ENCODE measurements at places on chromosomes 2 and 18. TPM values are rescaled to one million over a fixed set of nuclear protein-coding genes. Genes with fewer than 3 reads are reported as not detected.

PROKR1 gene
- not detected for total RNA-seq

KLHL14 gene
- under 0.01 TPM for total RNA-seq

MYO3B gene
- total RNA-seq = under 0.01 TPM

LOXL3 gene
- 1.6 TPM for total RNA-seq

TUBA4A gene
- 24.8 TPM for total RNA-seq

POTEE gene
- total RNA-seq = 0.29 TPM

NEU4 gene
- not detected for total RNA-seq

TNS1 gene
- 25.7 TPM for total RNA-seq

DTNA gene
- total RNA-seq = 7.5 TPM

CHRND gene
- not detected for total RNA-seq

OXER1 gene
- total RNA-seq = not detected

PLEK gene
- under 0.01 TPM for total RNA-seq

TTR gene
- not detected for total RNA-seq

ATF2 gene
- total RNA-seq = 74.5 TPM

PDCD1 gene
- total RNA-seq = not detected

NGEF gene
- total RNA-seq = 0.10 TPM

ACMSD gene
- total RNA-seq = not detected

UBXN4 gene
- total RNA-seq = 68.3 TPM

POTEJ gene
- 0.65 TPM for total RNA-seq

NPHP1 gene
- total RNA-seq = 4.6 TPM

CRYGD gene
- total RNA-seq = not detected

MC2R gene
- not detected for total RNA-seq

CTAGE1 gene
- total RNA-seq = not detected

FAM237A gene
- total RNA-seq = not detected

OST4 gene
- total RNA-seq = 212 TPM

SLC19A3 gene
- 0.33 TPM for total RNA-seq

USP37 gene
- total RNA-seq = 9.1 TPM

ACVR1C gene
- total RNA-seq = not detected

CNRIP1 gene
- total RNA-seq = 46.4 TPM

SNED1 gene
- total RNA-seq = 59.8 TPM

LYG1 gene
- not detected for total RNA-seq

ANKRD30BL gene
- total RNA-seq = not detected

TUBA4B gene
- total RNA-seq = not detected

DNAH7 gene
- under 0.01 TPM for total RNA-seq

COL4A3 gene
- not detected for total RNA-seq

SLC30A3 gene
- total RNA-seq = 11.8 TPM

FHOD3 gene
- under 0.01 TPM for total RNA-seq

MC4R gene
- not detected for total RNA-seq

Measured in vein endothelial cell (primary cell).